ENCODE measurements at places on chromosomes 11 and 22. TPM values are rescaled to one million over a fixed set of nuclear protein-coding genes. Genes with fewer than 3 reads are reported as not detected.

DNA sequence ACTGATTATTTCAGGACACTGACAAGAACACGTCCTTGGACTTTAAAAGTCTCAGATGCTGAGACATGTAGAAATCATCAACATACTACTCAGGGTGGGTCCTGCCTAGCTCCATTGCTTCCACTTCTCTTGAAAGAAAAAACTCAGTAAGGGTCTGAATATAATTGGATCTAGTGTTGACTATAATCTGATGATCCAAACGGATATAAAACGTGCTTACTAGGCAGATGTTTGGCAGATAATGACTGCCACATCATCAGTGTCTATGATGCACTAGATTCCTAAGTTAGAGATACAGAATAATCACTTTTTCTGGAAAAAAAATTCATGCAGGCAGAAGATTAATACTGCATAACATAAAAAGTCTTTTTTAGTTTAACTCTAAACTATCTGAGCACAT is 21.6 kb downstream of the GUCY1A2 start:
- no peak overlapping the region for H3K27ac ChIP-seq
- H3K27me3 ChIP-seq: no peaks in the 10 kb centered on the region
- no peak overlapping the region for H3K4me3 ChIP-seq
- no peak for DNase-seq

DNA sequence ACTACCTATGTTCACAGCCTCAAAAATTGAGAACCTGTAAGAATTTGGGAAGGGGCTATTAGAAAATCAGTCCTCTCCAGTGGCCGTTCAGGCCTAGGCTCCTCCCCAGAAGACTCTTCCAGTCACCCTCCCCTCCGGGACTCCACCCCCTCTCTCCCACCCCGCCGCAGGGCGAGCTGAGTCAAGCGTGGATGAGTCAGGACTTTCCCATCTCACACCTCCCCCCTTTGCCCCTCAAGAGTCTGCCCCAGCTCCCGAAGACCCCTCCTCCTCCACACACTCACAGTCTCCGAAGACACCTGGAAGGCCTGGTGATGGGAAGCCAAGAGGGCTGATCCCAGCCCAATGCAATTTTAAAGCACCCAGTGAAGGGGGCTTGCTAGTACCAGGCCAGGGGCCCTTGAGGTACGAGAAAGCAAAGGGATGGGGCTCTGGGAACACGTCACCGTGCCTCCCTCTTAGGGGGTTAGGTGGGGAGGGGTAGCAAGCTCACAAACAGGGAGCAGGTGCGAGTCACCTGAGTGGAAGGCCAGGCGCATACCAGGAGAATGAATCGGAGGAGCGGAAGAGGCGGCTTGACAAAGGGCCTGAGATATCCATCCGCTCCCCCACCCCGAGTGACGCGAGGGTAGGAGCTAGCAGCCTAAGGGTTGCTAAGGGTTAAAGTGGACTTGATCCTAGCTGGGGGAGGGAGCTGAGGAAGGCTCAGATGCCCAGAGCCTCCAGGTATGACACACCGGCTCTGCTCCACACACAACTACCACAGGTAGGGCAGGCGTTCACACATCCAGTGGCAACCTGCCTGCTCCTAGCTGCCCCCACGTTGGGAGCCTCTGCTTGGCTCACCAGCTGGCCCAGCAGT is 13.6 kb downstream of the BCL9L start:
- peak overlapping the region; percentile 84 for H3K4me3 ChIP-seq
- no peaks in the 10 kb centered on the region for H3K27me3 ChIP-seq
- H3K27ac ChIP-seq: peak overlapping the region; percentile 82
- peaks cover 2% of the 10 kb centered on the region for H3K36me3 ChIP-seq
- peaks cover 81% of the 10 kb centered on the region for H3K4me1 ChIP-seq

CLCF1 gene
- 0.93 TPM for total RNA-seq

GRCh38 chr22:40684728-40685127 is 5.4 kb downstream of the MCHR1 start:
- H3K27me3 ChIP-seq: peaks cover 21% of the 10 kb centered on the region
- H3K4me3 ChIP-seq: peak overlapping the region; percentile 81
- no peaks in the 10 kb centered on the region for H3K36me3 ChIP-seq

DNA sequence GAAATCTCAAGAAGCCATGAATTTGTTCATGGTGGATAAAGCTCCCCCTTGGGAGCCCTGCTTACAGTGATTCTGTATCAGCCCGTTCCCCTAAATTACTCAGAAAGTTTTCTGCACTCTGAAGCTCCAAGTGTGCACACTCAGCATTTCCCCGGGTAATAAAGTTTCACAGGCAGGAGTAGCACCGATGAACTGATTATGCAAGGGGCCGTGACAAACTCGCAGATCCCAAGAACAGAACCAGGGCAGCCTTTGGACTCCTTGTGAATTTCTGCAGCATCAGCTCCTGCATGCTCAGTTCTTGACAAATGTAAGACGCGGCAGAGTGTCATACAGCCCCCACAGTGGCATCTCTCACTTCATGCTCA is 73.5 kb downstream of the COMMD9 start:
- peaks cover 12% of the 10 kb centered on the region for H3K27me3 ChIP-seq
- no peaks in the 10 kb centered on the region for H3K4me1 ChIP-seq
- no peak for DNase-seq
- no peak overlapping the region for H3K27ac ChIP-seq
- H3K36me3 ChIP-seq: no peaks in the 10 kb centered on the region
- H3K4me3 ChIP-seq: no peak overlapping the region

SLC6A5 gene
- total RNA-seq: not detected

Measured in activated T-cell treated with anti-CD3 and anti-CD28 coated beads, Interleukin-2, amount 50 U/mL, for 72 hours (primary cell).